ENCODE measurements at places on chromosomes 5 and 9. TPM values are rescaled to one million over a fixed set of nuclear protein-coding genes. Genes with fewer than 3 reads are reported as not detected.

- H3K4me3 ChIP-seq: no peak overlapping the region
- DNase-seq: no peak
- no peaks in the 10 kb centered on the region for H3K27me3 ChIP-seq
- H3K36me3 ChIP-seq: no peaks in the 10 kb centered on the region
- H3K4me1 ChIP-seq: no peaks in the 10 kb centered on the region
- no peak overlapping the region for H3K27ac ChIP-seq
Observed at GRCh38 chr9:115596021-115596745, 478.2 kb upstream of the TNC start.

GRCh38 chr9:135883410-135884089 is 23.8 kb downstream of the CAMSAP1 start:
- no peak overlapping the region for H3K27ac ChIP-seq
- no peak for DNase-seq
- H3K36me3 ChIP-seq: peaks cover 32% of the 10 kb centered on the region
- no peak overlapping the region for H3K4me3 ChIP-seq

DNA sequence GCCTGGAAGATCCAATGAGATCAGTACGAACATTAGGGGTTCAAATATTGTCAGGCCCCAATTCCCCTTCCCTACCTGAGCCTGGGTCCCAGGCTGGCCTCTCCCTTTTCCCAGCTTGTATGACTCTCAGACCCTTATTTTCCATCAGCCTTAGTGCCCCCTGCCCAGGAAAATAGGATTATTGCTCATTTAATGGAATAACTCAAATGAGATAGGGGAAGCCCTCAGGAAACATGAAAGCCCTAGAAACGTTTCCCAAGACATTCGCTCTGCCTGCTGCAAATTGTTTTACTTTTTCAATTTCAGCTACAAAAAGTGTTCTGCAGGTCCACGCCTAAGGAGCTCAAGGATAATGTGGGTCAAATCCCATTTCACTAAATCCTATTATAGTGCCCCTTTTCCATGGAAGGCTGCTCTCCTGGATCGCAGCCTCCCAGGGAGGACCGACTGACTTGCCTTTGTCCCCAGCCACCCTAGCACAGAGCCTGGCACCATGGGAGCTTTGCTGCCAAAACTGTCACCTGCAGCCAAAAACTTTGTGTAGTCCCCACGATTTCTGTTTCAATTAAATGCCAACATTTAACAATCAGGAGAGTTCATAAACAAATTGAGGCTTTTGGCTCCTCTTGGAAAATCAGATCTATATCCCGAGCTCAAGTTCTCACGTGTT is 46.9 kb downstream of the THOC3 start:
- DNase-seq: no peak
- no peaks in the 10 kb centered on the region for H3K4me1 ChIP-seq
- no peaks in the 10 kb centered on the region for H3K36me3 ChIP-seq
- H3K27ac ChIP-seq: no peak overlapping the region

DNA sequence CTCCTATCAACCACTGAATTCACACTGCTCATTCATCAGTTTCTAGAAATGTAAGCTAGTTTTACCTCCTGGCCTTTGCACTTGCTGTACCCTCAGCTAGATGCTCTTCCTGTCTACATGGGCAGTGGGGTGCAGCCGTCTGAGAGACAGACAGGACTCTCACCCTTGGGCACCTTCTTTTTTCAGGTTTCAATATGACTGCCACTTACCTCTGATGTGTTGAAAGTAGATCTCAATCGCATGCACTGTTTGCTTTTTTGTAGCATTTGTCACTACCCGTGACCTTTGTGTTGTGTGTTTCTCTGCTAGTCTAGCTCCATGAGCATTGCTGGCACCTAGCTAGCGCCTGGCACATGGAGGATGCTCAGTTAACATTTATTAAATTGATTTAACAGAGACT is 403.1 kb upstream of the TRPC7 start:
- H3K27me3 ChIP-seq: no peaks in the 10 kb centered on the region
- H3K36me3 ChIP-seq: no peaks in the 10 kb centered on the region
- no peak overlapping the region for H3K4me3 ChIP-seq
- no peak overlapping the region for H3K27ac ChIP-seq

DNA sequence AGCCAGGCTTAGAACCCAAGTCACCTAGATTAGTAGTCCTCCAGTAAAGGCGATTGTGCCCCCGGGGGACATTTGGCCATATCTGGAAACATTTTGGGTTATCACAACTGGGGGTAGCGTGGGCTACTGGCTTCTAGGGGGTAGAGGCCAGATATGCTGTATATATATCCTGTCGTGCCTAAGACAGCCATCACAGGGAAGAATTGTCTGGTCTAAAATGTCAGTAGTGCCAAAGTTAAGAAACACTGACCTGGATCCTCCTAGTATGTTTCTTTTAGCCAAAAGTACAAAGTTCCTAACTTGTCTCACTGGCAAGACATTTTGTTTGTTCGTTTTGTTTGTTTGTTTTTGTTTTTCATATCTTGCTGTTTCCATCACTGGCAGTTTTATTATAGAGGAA is 13.8 kb downstream of the RABEPK start:
- DNase-seq: no peak
- H3K27me3 ChIP-seq: no peaks in the 10 kb centered on the region
- H3K4me1 ChIP-seq: no peaks in the 10 kb centered on the region
- no peak overlapping the region for H3K4me3 ChIP-seq
- peaks cover 64% of the 10 kb centered on the region for H3K36me3 ChIP-seq
- H3K27ac ChIP-seq: no peak overlapping the region

GRCh38 chr9:2208991-2209390 is 193.8 kb downstream of the SMARCA2 start:
- H3K27ac ChIP-seq: no peak overlapping the region
- H3K36me3 ChIP-seq: no peaks in the 10 kb centered on the region
- DNase-seq: no peak
- no peak overlapping the region for H3K4me3 ChIP-seq
- no peaks in the 10 kb centered on the region for H3K4me1 ChIP-seq

DNA sequence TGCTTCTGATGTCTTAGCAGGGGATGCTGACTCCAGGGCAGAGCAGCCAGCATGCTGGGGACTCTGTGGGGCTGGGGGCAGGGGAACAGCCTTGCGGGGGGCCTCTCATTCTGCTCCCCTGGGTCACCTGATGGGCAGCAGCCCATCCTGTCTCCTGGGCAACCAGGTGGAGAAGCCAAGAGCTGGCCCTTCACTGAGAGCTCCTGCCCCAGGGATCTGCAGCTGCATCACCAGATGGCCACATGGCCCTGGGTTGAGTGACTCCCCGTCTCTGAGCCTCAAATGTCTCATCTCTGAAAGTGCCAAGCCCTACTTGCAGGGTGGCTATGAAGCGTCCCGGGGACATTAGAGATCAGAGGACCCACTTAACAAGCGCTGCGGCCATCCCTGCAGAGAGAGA is 49.1 kb downstream of the LRSAM1 start:
- H3K36me3 ChIP-seq: peaks cover 79% of the 10 kb centered on the region
- no peak for DNase-seq
- no peak overlapping the region for H3K4me3 ChIP-seq
- H3K4me1 ChIP-seq: no peaks in the 10 kb centered on the region
- no peak overlapping the region for H3K27ac ChIP-seq
- H3K27me3 ChIP-seq: no peaks in the 10 kb centered on the region

DNA sequence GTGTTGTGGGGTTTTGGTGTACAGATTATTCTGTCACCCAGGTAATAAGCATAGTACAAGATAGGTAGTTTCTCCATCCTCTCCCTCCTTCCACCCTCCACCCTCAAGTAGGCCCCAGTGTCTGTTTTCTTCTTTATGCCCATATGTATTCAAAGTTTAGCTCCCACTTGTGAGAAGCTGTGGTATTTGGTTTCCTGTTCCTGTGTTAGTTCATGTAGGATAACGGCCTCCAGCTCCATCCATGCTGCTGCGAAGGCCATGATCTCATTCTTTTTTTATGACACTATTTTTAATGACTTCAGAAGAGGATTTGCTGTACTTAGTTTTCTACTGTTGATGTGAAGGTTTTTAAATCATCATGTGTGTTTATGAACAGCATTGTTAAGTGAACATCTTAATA is 11.9 kb downstream of the CCDC180 start:
- H3K27me3 ChIP-seq: no peaks in the 10 kb centered on the region
- H3K4me3 ChIP-seq: no peak overlapping the region
- no peak overlapping the region for H3K27ac ChIP-seq
- H3K36me3 ChIP-seq: peaks cover 28% of the 10 kb centered on the region

DNA sequence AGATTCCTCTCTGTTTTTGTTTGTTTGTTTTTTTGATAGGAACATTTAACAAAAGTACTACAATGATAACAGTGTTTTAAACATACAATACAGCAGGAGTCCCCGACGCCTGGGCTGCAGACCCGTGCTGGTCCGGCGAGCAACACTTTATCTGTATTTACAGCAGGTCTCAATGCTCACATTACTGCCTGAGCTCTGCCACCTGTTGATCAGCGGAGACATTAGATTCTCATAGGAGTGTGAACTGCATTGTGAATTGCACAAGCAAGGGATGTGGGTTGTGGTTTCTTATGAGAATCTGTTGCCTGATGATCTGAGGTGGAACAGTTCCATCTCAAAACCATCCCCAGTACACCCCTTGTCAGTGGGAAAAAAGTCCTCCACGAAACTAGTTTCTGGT is 1068.5 kb upstream of the CDH10 start:
- no peak for DNase-seq
- no peak overlapping the region for H3K27ac ChIP-seq

DNA sequence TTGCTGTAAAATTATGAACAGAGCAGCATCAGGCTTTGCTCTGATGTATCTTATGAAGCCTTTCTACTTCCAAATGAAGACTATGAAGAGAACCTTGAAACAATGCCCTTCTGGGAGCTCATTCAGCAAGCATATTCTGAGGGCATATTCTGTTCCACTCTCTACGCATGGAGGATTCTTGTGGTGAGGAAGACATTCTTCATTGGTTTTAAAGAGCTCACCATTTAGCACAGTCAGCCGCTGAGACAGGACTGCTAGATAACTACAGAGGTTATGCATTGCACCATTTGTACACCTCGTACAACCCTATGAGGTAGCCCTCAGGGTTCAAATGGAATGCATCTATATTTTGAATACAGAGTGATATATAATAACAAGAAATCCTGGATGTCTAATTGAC is 61.0 kb downstream of the INVS start:
- DNase-seq: no peak
- no peaks in the 10 kb centered on the region for H3K27me3 ChIP-seq
- H3K4me1 ChIP-seq: no peaks in the 10 kb centered on the region
- no peak overlapping the region for H3K4me3 ChIP-seq

- no peak for DNase-seq
- no peaks in the 10 kb centered on the region for H3K36me3 ChIP-seq
- no peaks in the 10 kb centered on the region for H3K4me1 ChIP-seq
- H3K27me3 ChIP-seq: no peaks in the 10 kb centered on the region
Observed at GRCh38 chr5:30040488-30041118, 1152.9 kb upstream of the CDH6 start.

GRCh38 chr5:6788956-6789649 is 75.9 kb downstream of the TENT4A start:
- H3K27me3 ChIP-seq: no peaks in the 10 kb centered on the region
- no peaks in the 10 kb centered on the region for H3K4me1 ChIP-seq
- H3K27ac ChIP-seq: no peak overlapping the region
- H3K36me3 ChIP-seq: no peaks in the 10 kb centered on the region
- no peak for DNase-seq
- H3K4me3 ChIP-seq: no peak overlapping the region

GRCh38 chr5:136249678-136250266 is 56.8 kb upstream of the SMIM32 start:
- no peaks in the 10 kb centered on the region for H3K36me3 ChIP-seq
- no peak overlapping the region for H3K4me3 ChIP-seq

DNA sequence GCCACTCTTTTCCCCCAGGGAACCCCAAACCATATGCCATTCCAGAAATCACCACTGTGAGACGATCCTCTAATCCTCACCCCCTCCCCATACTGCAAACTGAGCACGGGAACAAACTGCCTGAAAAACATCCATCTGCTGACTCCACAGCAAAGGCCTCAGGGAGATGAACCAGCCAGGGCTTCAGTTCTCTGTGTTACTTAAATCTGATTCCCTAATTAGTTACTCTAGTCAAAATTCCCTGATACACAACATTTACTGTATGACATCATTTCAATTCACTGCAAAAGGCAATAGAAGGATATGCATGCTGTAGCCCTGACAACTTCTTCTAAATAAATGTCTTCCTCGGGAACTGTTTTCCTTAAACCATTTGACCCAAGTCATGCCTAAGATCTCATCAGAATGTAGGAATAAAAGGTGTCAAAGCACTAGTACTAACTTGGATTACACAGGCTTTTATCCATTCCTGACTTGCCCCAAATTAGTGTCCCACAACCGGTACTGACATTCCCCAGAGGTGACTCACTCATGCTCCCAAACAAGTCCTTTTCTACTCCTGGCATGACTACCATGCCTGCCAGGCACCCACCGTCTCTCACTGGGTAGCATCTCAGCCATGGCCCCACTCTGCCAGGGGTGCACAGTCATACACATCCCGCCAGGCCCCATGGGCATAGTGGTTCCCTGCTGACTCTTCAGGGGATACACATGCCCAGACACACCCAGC is 35.0 kb downstream of the MTX3 start:
- no peaks in the 10 kb centered on the region for H3K36me3 ChIP-seq
- DNase-seq: no peak
- H3K4me3 ChIP-seq: no peak overlapping the region
- H3K27me3 ChIP-seq: peaks cover 3% of the 10 kb centered on the region

DNA sequence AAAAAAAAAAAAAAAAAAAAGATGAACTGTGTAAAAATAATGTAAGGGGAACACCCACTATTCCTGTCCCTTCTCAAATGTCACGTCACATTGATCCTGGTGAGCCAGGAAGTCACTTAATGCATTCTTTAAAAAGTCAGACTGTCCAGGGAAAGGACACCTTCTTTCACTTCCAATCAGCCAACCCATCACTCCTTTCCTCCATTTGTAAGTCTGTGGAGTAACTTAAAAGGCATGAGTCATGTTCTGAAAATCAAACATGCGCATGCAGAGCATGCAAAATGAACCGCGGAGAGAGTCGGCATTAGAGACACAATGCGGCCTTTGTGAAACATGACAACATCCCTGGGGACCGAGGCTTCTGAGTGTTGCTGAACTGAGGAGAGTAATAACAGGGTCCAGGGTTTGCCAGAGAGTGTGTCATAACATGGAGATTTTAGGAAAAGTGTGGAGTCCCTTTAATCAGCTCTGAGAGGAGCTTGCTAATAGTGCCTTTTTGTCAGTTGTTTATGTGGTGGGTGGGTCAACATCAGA is 77.6 kb upstream of the SEMA6A start:
- no peaks in the 10 kb centered on the region for H3K27me3 ChIP-seq
- no peak for DNase-seq
- no peaks in the 10 kb centered on the region for H3K4me1 ChIP-seq
- H3K36me3 ChIP-seq: no peaks in the 10 kb centered on the region
- no peak overlapping the region for H3K4me3 ChIP-seq

DNA sequence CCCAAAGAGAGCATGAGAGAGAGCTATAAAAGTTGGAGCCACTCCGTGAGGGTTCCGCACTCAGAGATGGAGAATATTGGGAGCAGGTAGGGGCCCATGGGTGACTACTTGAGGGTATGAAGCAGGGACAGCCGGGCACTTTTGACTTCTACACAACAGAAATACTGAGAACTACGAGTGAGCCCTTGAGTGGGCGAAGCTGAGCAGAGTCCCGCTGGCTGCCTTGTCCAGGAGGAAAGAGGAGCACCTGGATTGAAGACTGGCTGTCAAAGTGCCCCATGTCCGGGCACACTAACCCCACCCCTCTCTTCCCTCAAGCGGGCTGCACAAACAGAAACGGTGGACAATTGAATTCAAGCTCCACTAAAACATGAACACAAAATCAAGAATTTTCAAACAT is 33.6 kb downstream of the FYB1 start:
- H3K4me3 ChIP-seq: no peak overlapping the region
- H3K27me3 ChIP-seq: peaks cover under 1% of the 10 kb centered on the region
- peaks cover 3% of the 10 kb centered on the region for H3K4me1 ChIP-seq
- DNase-seq: no peak
- H3K36me3 ChIP-seq: no peaks in the 10 kb centered on the region

The TDRD7 gene
- 22.2 TPM for total RNA-seq

The PPP1R26 gene
- 22.8 TPM for total RNA-seq

The EIF4E1B gene
- not detected for total RNA-seq

The PCDHB16 gene
- total RNA-seq: 2.6 TPM

The TMEM232 gene
- 11.4 TPM for total RNA-seq

Data from lower lobe of right lung (tissue), 2 donors.